CD4-positive, alpha-beta memory T cell (primary cell): ENCODE measurements at places on chromosomes 7 and 10. TPM values are rescaled to one million over a fixed set of nuclear protein-coding genes. Genes with fewer than 3 reads are reported as not detected.

Gene GIMAP5
- total RNA-seq = 297 TPM

Gene SPDYE8
- not detected for total RNA-seq

Gene GHRHR
- not detected for total RNA-seq

Gene GPER1
- total RNA-seq = not detected

Gene SDK1
- 0.06 TPM for total RNA-seq

Gene MAD1L1
- 94.2 TPM for total RNA-seq

Gene SPOCK2
- total RNA-seq = 552 TPM

Gene ADAM8
- 87.2 TPM for total RNA-seq

Gene OR13A1
- not detected for total RNA-seq

DNA sequence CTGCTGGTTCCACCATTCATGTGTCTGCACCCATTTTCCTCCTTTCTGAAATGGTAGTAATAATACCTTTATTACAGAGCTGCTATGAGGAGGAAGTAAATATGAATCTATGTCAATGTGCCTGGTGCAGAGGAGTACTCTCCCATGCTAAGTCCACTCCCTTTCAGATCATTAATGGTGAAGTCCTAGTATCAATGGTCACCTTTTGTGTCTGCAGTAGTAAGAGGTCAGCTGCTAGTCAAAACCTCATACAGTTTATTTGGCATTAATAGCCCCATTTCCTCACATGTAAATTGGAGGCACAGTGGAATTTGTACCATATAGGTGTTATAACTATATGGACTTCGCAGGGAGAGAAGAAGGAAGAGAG is 581.0 kb downstream of the REEP3 start:
- no peaks in the 10 kb centered on the region for H3K36me3 ChIP-seq
- H3K4me1 ChIP-seq = no peaks in the 10 kb centered on the region
- no peak for DNase-seq
- H3K27ac ChIP-seq = no peak overlapping the region

- no peaks in the 10 kb centered on the region for H3K27me3 ChIP-seq
- H3K4me1 ChIP-seq = no peaks in the 10 kb centered on the region
- no peaks in the 10 kb centered on the region for H3K36me3 ChIP-seq
- H3K4me3 ChIP-seq = no peak overlapping the region
- H3K27ac ChIP-seq = no peak overlapping the region
These were observed 196.1 kb downstream of the GRID1 start for GRCh38 chr10:86170255-86171108.

- H3K27me3 ChIP-seq = no peaks in the 10 kb centered on the region
- no peak for DNase-seq
- no peak overlapping the region for H3K4me3 ChIP-seq
- no peaks in the 10 kb centered on the region for H3K4me1 ChIP-seq
- no peak overlapping the region for H3K27ac ChIP-seq
- no peaks in the 10 kb centered on the region for H3K36me3 ChIP-seq
These were observed 410.7 kb upstream of the SEMA3A start for GRCh38 chr7:84605301-84605700.

GRCh38 chr10:112539340-112539739 is 92.3 kb downstream of the VTI1A start:
- H3K4me3 ChIP-seq = no peak overlapping the region
- DNase-seq = no peak
- H3K27ac ChIP-seq = no peak overlapping the region
- peaks cover 19% of the 10 kb centered on the region for H3K36me3 ChIP-seq
- peaks cover 7% of the 10 kb centered on the region for H3K4me1 ChIP-seq
- no peaks in the 10 kb centered on the region for H3K27me3 ChIP-seq

GRCh38 chr10:36187380-36188079 is 545.4 kb upstream of the FZD8 start:
- H3K36me3 ChIP-seq = no peaks in the 10 kb centered on the region
- H3K27ac ChIP-seq = no peak overlapping the region
- DNase-seq = no peak
- no peaks in the 10 kb centered on the region for H3K4me1 ChIP-seq
- no peaks in the 10 kb centered on the region for H3K27me3 ChIP-seq

DNA sequence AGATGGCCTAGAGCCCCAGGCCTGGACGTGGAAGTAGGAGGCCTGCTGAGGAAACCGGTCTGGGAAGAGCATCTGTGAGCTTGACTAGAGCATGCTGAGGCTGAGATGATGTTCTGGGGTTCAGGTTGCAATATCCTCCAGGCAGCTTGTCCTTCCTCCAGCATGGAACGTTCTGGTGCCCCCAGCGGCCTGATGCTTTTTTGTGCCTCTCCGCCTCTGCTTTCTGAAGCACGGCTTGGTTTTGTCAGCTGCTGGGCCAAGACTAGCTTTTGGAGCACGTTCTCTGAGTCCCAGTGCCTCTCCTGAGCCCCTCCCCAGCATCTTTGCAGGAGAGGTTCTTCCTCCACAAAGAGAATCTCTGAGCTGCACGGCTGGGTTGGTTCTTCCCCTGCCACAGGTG is 682.0 kb upstream of the FOXK1 start:
- no peaks in the 10 kb centered on the region for H3K27me3 ChIP-seq
- H3K4me3 ChIP-seq = no peak overlapping the region
- H3K4me1 ChIP-seq = no peaks in the 10 kb centered on the region
- DNase-seq = no peak
- no peak overlapping the region for H3K27ac ChIP-seq
- H3K36me3 ChIP-seq = no peaks in the 10 kb centered on the region

GRCh38 chr10:119024882-119025281 is 4.6 kb upstream of the NANOS1 start:
- peaks cover 7% of the 10 kb centered on the region for H3K4me1 ChIP-seq
- no peaks in the 10 kb centered on the region for H3K27me3 ChIP-seq
- H3K36me3 ChIP-seq = no peaks in the 10 kb centered on the region
- no peak overlapping the region for H3K27ac ChIP-seq
- H3K4me3 ChIP-seq = no peak overlapping the region

DNA sequence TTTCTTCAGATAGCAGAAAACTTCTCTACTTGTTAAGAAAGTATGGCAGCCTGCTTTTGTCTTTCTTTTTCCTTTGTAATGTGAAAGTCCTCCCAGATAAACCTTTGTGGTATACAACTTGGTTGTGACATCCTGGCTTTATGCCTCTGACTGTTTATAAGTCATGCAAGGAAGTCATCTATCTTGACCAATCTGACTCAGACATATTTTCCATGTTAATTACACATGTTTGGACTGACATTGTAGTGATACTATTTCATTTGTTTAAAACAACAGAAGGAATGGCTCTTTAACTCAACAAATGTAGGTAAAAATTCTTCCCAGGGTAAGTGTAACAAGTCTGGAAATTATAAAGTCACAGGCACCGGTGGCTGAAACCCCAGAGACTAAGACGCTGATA is 341.6 kb upstream of the MEOX2 start:
- no peaks in the 10 kb centered on the region for H3K27me3 ChIP-seq
- no peaks in the 10 kb centered on the region for H3K4me1 ChIP-seq
- H3K27ac ChIP-seq = no peak overlapping the region

GRCh38 chr7:158351051-158351450 is 236.6 kb downstream of the PTPRN2 start:
- no peaks in the 10 kb centered on the region for H3K36me3 ChIP-seq
- no peaks in the 10 kb centered on the region for H3K4me1 ChIP-seq
- DNase-seq = no peak
- no peaks in the 10 kb centered on the region for H3K27me3 ChIP-seq

DNA sequence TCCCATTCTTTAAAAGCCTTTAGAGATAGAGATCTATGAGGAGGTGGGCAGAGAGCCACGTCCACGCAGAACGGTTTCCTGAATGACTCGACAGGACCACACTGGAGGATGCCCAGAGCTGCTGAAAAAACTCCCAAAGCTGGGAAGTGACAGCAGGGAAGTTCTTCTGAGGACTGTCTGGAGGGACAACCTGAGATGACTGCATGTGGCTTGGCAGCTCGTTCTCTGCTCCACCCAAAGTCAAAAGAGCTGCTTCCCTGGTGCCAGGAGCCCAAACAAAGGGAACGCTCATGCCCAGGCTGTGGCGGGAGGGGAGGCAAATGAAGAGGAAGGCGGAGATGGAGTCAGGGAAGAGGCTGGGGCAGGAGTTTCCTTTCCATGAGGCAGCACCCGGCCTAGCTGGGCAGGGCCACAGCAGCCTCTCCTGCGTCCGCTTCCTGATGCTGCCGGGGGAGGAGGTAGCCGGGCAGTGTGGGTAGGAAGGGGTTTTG is 95.4 kb downstream of the CCDC3 start:
- H3K4me1 ChIP-seq = no peaks in the 10 kb centered on the region
- no peak overlapping the region for H3K4me3 ChIP-seq
- H3K27me3 ChIP-seq = no peaks in the 10 kb centered on the region
- H3K27ac ChIP-seq = no peak overlapping the region
- H3K36me3 ChIP-seq = no peaks in the 10 kb centered on the region
- DNase-seq = no peak

DNA sequence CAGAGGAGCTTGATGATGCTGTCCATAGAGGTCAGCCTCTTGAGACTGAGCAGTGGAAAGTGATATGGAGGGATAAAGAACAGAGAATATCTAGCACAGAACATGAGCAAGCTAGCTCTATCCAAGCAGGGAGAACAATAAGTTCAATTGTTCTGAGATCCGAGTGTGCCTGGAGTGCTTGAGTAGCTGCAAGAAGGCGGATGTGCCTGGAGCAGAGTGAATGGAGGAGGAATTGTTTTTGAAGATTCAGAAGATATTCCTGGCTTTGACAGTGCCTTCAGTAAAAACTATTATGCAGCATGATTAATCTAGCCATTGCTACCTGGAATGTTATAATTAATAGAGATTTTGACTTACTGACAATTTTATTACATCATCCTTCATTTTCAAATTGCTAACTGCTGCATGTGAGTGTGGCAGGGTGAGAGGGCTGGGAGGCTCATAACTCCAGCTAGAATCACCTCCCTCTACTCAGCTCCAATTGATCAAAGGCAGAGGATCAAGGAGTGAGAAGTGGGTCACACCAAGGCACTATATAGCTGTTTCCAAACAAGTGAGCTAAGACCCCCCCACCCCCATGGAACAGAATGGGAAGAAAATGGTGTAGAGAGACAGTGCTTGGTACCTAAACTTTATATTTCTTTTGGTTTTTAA is 302.8 kb downstream of the ADRA2A start:
- DNase-seq = no peak
- H3K36me3 ChIP-seq = no peaks in the 10 kb centered on the region
- no peak overlapping the region for H3K27ac ChIP-seq
- H3K4me1 ChIP-seq = no peaks in the 10 kb centered on the region

DNA sequence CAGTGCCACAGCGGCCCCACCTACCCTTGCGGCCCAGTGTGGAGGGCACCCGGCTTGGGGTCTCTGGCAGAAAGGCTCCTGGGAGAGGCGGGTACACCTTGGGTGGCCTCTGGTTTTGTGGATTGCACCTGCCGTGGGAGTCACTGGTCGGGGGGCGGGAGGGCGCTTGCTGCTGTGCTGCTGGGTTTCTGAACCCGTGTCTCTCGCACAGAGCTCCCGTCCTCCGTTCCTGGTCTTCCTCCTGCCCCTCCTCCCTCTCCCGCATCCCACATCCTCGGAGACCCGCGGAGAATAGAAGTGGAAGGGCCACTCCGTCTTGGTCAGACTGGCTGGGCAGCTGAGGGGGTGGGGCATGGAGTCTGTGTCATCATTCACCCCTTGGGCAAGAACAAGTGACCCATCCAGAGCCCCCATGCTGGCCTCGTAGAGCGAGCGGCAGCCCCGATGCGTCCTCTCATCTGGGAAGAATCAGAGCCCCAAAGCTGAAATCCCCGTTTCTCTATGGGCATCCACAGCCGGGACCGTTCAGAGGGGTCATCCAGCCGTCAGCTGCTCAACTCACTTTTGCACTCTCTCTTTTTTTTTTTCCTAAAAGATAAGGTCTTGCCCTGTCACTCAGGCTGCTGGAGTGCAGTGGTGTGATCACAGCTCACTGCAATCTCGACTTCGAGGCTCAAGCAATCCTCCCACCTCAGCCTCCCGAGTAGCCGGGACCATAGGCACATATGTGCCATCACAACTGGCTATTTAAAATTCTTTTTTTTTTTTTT is 4.0 kb downstream of the MAFK start:
- no peaks in the 10 kb centered on the region for H3K27me3 ChIP-seq
- no peak for DNase-seq
- no peak overlapping the region for H3K4me3 ChIP-seq
- no peak overlapping the region for H3K27ac ChIP-seq
- H3K4me1 ChIP-seq = peaks cover 38% of the 10 kb centered on the region

- no peaks in the 10 kb centered on the region for H3K27me3 ChIP-seq
- H3K36me3 ChIP-seq = no peaks in the 10 kb centered on the region
- no peak overlapping the region for H3K4me3 ChIP-seq
- no peak overlapping the region for H3K27ac ChIP-seq
- DNase-seq = no peak
These were observed 241.9 kb downstream of the PLXDC2 start for GRCh38 chr10:20058135-20058534.

DNA sequence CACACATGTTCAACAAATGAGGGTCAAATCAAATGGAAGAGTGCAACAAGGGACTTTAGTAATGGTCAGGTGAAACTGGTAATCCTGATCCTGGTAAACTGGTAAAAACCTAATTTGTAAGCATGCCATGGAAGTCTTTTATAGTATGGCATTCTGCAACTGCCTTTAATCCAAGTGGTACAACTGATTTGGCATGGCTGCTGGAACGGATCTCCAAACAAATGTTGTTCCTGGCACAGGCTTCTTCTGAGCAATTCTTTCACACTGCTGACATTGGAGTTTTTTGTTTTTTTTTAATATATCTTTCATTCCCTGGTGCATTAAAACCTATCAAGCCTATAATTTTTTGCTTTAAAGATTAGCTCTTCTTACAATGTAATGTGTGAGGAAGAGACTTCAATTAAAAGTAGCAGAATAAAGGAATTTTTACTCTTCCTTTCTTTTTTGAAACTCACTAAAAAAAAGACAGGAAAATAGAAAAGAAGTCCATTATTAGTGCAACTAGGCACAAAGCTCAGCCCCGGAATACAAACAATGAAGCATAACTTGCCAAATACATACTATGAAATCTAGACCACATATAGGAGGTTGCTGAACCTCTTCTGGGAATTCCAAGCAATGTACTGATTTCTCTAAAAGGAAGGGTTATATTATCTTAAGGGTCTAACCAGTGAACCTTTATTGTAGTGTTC is 79.3 kb upstream of the OIT3 start:
- no peaks in the 10 kb centered on the region for H3K27me3 ChIP-seq
- no peaks in the 10 kb centered on the region for H3K36me3 ChIP-seq
- no peak for DNase-seq
- no peak overlapping the region for H3K27ac ChIP-seq

DNA sequence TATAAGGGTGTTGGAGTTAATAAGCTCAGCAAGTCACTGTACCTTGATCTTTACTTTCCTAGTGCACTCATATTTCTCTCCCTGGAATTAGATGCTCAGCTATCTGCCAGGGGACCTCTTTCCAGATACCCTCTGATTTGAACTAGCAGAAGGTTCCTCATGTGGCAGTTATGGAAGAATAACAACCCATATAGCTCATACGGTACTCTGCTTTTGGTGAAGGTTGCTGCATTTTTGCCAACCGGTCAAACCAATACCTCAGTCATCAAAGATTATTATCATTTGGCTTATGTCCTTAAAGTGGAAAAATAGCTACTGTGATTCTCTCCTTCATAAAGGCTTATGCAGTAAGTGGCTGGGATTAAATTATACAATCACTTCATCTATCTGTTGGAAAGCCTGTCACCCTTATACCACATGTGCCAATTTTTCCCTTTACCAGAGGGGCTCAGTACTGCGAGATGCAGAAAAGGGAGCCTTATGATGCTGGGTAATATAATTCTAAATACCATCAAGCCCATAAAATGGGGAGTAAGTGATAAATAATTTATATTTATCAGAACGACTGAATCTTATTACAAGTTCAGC is 43.4 kb upstream of the PTER start:
- DNase-seq = no peak
- no peak overlapping the region for H3K27ac ChIP-seq
- H3K36me3 ChIP-seq = no peaks in the 10 kb centered on the region
- H3K4me1 ChIP-seq = no peaks in the 10 kb centered on the region
- no peaks in the 10 kb centered on the region for H3K27me3 ChIP-seq
- H3K4me3 ChIP-seq = no peak overlapping the region

GRCh38 chr10:97687785-97688781 is 1.0 kb upstream of the AVPI1 start:
- peak overlapping the region; percentile 54 for H3K27ac ChIP-seq
- no peak for DNase-seq
- no peaks in the 10 kb centered on the region for H3K27me3 ChIP-seq
